Testis (tissue), 5 donors: ENCODE measurements at places on chromosomes 11 and 22.

DNA sequence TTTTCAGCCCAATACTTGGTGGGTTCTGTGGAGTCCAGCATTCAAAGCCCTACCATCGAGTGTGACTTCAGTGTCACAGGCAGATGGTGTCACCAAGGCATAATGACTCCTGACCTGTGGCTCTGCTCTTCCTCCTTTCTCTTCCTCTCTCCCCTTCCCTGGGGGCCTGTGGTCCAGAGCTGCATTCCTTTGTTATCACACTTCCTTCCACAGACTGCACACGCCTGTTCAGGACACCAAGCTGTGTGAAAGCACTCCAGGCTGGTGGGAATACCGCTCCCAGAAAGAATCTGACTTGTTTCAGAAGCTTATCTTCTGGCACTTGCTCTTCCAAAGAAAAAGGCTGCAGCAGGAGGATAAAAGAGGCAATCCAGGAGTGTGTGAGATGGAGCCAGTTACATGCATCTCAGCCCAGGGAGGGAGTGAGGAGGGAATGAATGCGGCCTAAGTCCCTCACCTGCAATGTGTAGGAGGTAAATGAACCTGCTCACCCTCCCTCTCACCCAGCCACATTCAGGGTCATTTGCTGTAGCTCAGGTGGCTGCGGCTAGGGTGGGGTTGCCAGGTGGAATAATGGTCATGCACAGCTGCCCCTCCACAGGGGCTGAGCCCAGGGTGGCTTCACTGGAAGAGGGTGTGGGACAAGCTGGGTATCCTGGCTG lies 79.3 kb downstream of the ADAMTS15 start:
- H3K27ac ChIP-seq: no peak overlapping the region
- H3K4me3 ChIP-seq: no peak overlapping the region
- H3K27me3 ChIP-seq: no peaks in the 10 kb centered on the region
- no peaks in the 10 kb centered on the region for H3K36me3 ChIP-seq

- H3K4me1 ChIP-seq: no peaks in the 10 kb centered on the region
- no peak for DNase-seq
- H3K4me3 ChIP-seq: no peak overlapping the region
- no peak overlapping the region for H3K27ac ChIP-seq
- no peaks in the 10 kb centered on the region for H3K27me3 ChIP-seq
These were observed 124.5 kb upstream of the TMEM45B start for GRCh38 chr11:129691142-129691541.

GRCh38 chr11:117759305-117759704 lies 37.7 kb downstream of the DSCAML1 start:
- H3K4me1 ChIP-seq: no peaks in the 10 kb centered on the region
- DNase-seq: no peak
- no peaks in the 10 kb centered on the region for H3K27me3 ChIP-seq
- no peak overlapping the region for H3K4me3 ChIP-seq

- DNase-seq: no peak
- H3K4me3 ChIP-seq: peak overlapping the region; percentile 59
- H3K27ac ChIP-seq: peak overlapping the region; percentile 87
- no peaks in the 10 kb centered on the region for H3K36me3 ChIP-seq
These were observed 772 bp downstream of the NAV2 start for GRCh38 chr11:19713196-19714021.

DNA sequence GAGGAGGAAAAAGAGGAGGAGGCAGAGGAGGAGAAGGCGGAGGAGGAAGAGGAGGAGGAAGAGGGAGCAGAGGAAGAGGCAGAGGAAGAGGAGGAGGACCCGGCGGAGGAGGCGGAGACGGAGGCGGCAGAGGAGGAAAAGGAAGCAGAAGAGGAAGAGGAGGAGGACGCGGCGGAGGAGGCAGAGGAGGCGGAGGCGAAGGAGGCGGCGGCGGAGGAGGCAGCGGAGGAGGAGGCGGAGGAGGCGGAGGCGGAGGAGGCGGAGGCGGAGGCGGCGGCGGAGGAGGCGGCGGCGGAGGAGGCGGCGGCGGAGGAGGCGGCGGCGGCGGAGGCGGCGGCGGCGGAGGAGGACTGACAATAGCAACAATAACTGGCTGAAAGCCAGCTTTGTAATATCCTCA lies 616.6 kb downstream of the TBC1D22A start:
- no peak for DNase-seq
- no peaks in the 10 kb centered on the region for H3K36me3 ChIP-seq
- no peak overlapping the region for H3K4me3 ChIP-seq
- no peaks in the 10 kb centered on the region for H3K4me1 ChIP-seq
- no peaks in the 10 kb centered on the region for H3K27me3 ChIP-seq

DNA sequence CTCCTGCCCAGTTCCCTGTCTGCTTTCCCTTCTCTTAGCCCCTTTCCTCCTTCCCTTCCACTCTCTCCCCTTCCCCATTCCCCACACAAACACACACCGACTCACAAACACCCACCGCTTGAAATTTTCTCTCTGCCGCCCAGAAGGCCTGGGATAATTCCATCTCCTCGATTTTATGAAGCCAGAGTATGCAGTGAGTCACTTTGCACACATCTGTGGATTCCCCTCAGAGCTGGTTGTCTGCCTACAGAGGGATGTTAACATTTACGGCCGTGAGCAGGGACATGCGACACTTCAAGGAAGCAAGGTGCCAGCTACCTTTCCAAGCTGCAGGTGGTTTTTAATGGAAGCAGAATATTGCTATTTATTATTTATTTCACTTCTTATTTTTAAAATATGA lies 332.0 kb downstream of the TENM4 start:
- no peak for DNase-seq
- no peak overlapping the region for H3K4me3 ChIP-seq
- no peak overlapping the region for H3K27ac ChIP-seq
- H3K36me3 ChIP-seq: no peaks in the 10 kb centered on the region
- no peaks in the 10 kb centered on the region for H3K27me3 ChIP-seq

DNA sequence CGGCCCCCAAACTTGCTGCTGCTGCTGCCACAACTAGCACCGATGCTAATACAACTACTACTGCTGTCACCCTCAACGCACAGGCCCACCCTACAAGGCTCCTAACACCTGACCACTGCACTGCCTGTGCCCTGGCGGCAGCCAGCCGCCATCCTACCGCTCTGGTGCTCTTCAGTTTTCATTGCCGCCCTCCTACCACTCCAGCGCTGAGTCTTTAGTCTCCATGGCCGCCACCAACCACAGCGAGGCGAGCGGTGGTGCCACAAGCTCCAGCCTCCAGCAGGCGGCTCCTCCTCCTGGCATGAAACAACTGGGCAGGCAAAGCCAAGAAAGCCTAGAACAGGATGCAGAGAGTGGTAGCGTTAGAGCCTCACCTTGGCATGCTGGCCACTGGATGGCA lies 5.0 kb upstream of the RFPL3 start:
- no peaks in the 10 kb centered on the region for H3K27me3 ChIP-seq
- H3K4me1 ChIP-seq: no peaks in the 10 kb centered on the region
- no peaks in the 10 kb centered on the region for H3K36me3 ChIP-seq
- no peak overlapping the region for H3K4me3 ChIP-seq
- H3K27ac ChIP-seq: no peak overlapping the region

- H3K4me1 ChIP-seq: peaks cover 17% of the 10 kb centered on the region
- H3K4me3 ChIP-seq: no peak overlapping the region
- no peak overlapping the region for H3K27ac ChIP-seq
- H3K36me3 ChIP-seq: no peaks in the 10 kb centered on the region
- H3K27me3 ChIP-seq: no peaks in the 10 kb centered on the region
- no peak for DNase-seq
These were observed 5.1 kb downstream of the SCN4B start for GRCh38 chr11:118147502-118147901.
